AG09319 (cell line): ENCODE measurements at places on chromosomes 12 and 14.

DNA sequence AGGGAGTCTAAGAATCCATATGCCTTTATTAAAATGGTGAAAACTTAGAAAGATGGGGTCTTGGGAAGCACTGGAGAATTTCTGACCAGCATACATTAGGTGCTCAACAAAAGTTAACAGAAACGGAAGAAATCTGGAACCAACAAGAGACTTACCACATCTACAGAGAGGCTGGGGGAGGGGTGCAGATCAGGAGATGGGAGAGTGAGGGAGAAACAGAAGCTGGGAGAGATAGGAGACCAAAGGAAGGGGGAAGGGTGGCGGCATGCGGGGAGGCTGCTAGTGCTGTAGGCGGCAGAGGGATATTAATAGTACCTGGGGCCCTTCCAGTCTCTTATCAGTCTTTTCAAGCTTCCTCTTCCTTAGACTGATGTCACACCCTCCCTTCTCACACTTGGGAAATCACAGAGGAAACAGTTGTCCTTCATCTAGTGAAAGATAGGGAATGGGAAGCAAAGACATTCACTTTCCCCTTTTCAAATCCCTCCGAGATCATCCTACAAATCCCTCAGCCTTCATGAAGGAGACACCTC, 18.1 kb downstream of the ZBTB39 start:
- DNase-seq = no peak

DNA sequence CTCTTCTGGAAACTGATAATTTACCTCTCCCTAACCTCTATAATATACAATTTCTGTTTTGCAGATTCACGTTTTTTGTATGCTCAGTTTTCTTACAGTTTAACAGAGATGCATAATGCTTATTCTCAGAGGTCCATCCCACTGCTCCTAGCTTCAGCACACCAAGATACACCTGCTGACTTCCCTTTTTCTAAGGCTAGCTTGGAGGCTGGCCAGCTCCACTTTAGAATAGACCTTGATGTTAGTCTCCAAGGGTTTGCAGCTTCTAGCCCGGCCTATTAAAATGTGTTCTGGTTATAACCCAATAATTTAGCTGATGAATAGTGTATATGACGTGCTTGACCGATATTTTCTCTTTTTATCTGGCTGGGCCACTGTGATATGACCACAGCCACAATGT, 261.2 kb downstream of the EGLN3 start:
- no peak for DNase-seq

DNA sequence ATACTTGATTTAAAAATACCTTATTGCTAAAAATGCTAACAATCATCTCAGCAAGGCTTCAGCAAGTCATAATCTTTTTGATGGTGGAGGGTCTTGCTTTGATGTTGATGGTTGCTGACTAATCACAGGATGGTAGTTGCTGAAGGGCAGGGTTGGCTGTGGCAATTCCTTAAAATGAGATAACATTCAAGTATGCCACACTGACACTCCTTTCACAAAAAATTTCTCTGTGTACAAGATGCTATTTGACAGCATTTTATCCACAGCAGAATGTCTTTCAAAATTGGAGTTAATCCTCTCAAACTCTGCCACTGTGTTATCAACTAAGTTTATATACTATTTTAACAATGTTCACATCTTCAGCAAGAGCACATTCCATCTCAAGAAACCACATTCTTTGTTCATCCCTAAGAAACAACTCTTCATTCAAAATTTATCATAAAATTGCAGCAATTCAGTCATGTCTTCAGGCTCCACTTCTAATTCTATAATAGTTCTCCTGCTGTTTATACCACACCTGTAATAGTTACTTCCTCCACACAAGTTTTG, 16.1 kb downstream of the SCAF11 start:
- no peak for DNase-seq

DNA sequence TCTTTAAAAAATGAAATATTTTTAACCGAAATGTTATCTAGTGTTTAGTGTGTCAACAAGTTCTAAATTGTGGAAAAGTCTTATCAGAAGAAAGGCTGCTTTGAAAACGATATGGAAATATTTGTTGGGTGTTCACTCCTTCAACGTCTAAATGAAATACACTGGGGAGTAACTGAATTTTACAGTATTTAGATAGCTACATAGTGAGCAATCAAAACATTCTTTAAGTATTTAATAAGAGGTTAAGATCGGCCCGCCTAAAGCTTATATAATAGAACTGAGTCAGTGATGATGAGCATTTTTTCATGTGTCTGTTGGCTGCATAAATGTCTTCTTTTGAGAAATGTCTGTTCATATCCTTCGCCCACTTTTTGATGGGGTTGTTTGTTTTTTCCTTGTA, 228.3 kb downstream of the RAD51B start:
- no peak for DNase-seq

GRCh38 chr14:104774453-104775072, 21.0 kb downstream of the AKT1 start:
- DNase-seq = no peak
